CD4-positive, alpha-beta memory T cell (primary cell): ENCODE measurements at places on chromosomes 12 and 14.

- H3K4me1 ChIP-seq: no peaks in the 10 kb centered on the region
- no peaks in the 10 kb centered on the region for H3K36me3 ChIP-seq
- H3K27me3 ChIP-seq: no peaks in the 10 kb centered on the region
- DNase-seq: no peak
These were observed 142.1 kb downstream of the DYRK2 start for GRCh38 chr12:67790660-67791059.

DNA sequence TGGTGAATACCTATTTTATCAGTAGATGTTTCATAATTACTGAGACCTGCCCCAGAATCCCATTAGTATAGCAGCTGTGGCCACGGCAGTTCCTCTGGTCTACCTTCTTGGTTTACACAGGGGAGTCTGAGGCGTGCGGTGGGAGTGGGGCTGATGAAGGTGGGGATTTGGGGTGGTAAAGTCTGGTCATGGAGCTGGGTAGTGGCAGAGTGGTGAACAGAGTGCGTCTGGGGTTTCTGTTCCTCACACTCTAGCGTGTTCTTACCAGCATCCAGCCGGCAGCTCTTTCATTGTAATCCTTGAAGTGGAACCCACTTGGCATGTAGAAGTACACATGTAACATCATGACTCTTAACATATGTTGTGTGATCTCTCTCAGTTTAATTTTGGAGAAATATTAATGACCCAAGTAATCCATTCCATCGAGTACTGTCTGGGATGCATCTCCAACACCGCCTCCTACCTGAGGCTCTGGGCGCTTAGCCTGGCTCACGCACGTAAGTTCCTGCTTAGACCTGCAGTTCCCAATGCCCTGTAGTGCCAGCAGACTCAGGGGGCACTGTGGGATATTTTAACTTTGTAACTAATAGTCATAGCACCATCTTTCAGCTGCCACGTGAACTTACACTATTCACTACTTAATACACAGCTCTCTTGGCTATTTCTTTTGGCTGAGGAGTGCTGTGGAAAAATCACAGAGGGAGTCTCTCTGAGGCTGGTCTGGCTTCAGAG lies 7.9 kb upstream of the DNAH10 start:
- DNase-seq: no peak
- no peaks in the 10 kb centered on the region for H3K27me3 ChIP-seq
- peaks cover 38% of the 10 kb centered on the region for H3K36me3 ChIP-seq
- no peak overlapping the region for H3K27ac ChIP-seq
- H3K4me1 ChIP-seq: no peaks in the 10 kb centered on the region
- H3K4me3 ChIP-seq: no peak overlapping the region

DNA sequence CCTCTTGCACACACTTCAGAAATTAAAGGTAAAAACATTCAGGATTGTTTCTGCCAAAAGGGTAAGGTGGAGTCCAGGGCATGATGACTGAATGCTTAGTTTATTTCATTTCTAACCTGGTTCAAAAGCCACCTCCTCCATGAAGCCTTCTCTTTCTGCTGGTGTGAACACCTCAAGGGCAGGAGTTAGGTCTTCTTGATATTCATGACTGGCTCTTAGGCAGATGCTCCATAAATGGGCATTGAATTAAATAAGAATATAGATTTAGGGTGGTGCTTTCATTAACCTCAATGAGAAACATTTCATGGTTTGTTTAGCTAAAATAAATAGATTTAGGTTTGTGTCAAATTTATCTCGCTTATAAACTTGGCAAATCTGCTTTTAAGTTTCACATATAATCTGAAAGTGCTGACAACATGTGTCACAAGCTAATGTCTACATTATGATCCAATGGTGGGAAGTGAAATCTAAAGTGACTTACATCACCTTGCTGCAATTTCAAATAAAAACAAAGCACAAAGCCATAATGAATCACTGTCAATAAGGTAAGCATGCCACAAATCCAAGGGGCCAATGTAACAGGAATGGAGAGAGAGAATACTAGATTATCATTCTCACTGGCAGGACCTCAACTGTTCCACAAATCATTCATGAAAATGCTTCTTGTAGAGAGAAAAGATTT lies 72.7 kb upstream of the GRIP1 start:
- H3K36me3 ChIP-seq: no peaks in the 10 kb centered on the region
- H3K4me3 ChIP-seq: no peak overlapping the region
- no peaks in the 10 kb centered on the region for H3K4me1 ChIP-seq

GRCh38 chr12:127774828-127775227 lies 492.1 kb upstream of the TMEM132C start:
- H3K4me1 ChIP-seq: no peaks in the 10 kb centered on the region
- no peaks in the 10 kb centered on the region for H3K36me3 ChIP-seq
- H3K27me3 ChIP-seq: no peaks in the 10 kb centered on the region
- no peak for DNase-seq
- no peak overlapping the region for H3K27ac ChIP-seq

DNA sequence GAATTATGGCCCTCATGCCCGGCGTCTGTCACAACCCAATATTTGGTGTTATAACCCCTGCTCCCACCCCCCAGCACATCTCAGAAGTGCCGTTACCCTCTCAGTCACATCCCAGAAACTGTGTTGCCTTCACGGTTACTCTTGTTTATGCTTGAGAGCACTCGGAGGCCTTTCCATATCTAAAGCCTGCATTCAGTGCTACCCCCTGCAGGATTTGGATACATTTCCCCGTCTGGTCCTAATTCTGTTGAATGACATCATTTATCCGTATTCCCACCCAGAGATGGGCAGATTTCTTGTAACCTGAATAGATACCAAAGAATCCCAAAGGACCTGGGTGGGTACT lies 19.1 kb upstream of the FOS start:
- H3K4me3 ChIP-seq: peak overlapping the region; percentile 26
- no peak for DNase-seq
- peak overlapping the region; percentile 95 for H3K27ac ChIP-seq

DNA sequence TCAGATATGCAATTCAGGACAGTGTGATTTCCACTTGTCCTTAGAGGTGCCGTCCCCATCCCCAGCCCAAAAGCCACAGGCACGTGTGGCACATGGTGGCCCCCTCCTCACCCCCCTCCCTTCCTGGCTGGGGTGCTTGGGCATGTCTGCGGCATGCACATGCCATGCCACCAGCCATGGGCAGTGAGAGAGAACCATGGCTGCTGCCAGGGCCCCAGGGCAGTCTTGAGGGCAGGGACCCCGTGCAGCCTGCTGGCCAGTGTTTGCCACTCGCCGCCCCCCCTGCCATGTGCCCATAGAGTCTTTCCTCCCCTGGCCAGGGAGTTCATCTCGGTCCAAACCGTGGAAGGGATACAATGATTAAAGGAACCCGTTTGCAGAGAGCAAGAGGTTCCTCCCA lies 41.5 kb downstream of the TNFAIP2 start:
- H3K4me3 ChIP-seq: no peak overlapping the region
- H3K27me3 ChIP-seq: no peaks in the 10 kb centered on the region
- H3K27ac ChIP-seq: no peak overlapping the region
- no peak for DNase-seq

DNA sequence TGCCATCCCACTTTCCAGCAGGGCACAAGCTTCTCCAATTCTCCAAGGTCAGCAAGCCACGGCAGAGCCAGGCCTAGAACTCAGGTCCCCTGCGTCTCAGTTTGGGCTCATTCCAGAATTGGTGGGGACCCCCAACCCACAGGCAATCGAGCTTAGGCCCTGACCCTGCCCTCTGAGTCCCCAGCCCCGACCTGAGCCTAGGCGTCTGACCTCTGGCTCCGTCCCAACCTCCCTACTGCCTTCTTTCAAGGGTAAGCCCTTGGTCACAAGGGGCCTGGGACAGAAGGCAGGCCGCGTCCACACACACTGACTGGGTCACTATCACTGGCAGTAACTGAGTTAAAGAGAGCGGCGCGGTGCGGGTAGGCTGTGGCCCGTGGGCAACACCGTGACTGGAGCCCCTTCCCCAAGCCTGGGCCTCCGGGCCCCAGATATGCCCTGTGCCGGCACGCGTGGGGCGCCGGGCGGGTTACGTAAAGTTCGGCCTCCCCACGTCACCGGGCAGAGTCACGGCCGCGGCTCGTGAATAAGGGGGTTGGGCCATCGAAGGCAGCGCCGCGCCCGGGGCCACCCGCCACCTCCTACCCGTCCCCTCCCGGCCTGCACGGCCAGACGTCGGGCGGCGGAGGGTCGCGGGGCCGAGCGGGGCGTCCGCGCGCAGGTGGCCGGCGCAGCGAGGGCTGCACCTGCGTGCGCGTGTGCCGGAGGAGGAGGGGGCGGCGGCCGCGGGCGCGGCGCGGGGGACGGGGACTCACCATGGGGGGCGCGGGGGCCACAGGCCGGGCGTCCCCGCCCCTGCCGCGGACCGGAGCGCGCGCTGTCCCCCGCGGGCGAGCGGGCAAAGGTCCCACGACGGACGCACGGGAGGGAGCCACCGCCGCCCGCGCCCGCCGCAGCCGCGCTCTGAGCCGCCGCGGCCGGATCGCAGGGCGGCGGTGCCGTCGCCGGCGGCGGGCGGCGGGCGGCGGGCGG lies 516 bp downstream of the ANKRD9 start:
- DNase-seq: peak; percentile 44
- H3K4me1 ChIP-seq: peaks cover 13% of the 10 kb centered on the region
- peak overlapping the region; percentile 31 for H3K27ac ChIP-seq
- no peaks in the 10 kb centered on the region for H3K27me3 ChIP-seq
- H3K36me3 ChIP-seq: no peaks in the 10 kb centered on the region

DNA sequence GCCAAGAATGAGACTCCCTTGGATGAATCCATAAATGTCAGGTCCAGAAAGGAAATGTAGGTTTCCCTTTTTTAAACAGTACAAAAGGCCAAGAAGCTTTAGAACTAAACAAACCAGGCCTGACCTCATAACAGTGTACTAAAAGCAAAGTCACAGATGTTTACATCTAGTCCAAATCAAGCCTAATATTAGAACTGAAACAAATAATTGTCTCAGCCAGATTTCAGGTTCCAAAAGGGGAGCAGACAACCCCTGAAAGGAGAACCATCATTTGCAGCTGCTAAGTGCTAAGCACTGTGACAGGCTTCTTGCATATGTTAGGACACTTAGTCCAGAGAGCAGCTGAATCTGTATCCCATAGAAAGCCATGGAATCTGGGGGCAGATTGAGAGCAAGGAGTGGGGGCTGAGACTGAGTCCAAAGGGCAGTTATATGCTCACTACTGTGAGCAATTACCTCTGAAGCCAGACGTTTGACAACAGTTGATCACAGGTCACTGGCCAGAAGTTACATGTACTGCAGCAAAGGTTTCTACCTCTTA lies 90.1 kb downstream of the STXBP6 start:
- no peaks in the 10 kb centered on the region for H3K4me1 ChIP-seq
- no peak overlapping the region for H3K4me3 ChIP-seq
- DNase-seq: no peak
- H3K36me3 ChIP-seq: no peaks in the 10 kb centered on the region
- H3K27me3 ChIP-seq: no peaks in the 10 kb centered on the region
- H3K27ac ChIP-seq: no peak overlapping the region

GRCh38 chr14:50855558-50855957 lies 16.3 kb upstream of the ABHD12B start:
- no peaks in the 10 kb centered on the region for H3K36me3 ChIP-seq
- H3K27ac ChIP-seq: no peak overlapping the region
- H3K4me1 ChIP-seq: peaks cover 13% of the 10 kb centered on the region
- DNase-seq: no peak
- no peaks in the 10 kb centered on the region for H3K27me3 ChIP-seq

- H3K4me3 ChIP-seq: no peak overlapping the region
- no peaks in the 10 kb centered on the region for H3K27me3 ChIP-seq
- DNase-seq: peak; percentile 41
- H3K36me3 ChIP-seq: no peaks in the 10 kb centered on the region
- no peak overlapping the region for H3K27ac ChIP-seq
These were observed 233.3 kb upstream of the PPFIA2 start for GRCh38 chr12:81992461-81992860.

DNA sequence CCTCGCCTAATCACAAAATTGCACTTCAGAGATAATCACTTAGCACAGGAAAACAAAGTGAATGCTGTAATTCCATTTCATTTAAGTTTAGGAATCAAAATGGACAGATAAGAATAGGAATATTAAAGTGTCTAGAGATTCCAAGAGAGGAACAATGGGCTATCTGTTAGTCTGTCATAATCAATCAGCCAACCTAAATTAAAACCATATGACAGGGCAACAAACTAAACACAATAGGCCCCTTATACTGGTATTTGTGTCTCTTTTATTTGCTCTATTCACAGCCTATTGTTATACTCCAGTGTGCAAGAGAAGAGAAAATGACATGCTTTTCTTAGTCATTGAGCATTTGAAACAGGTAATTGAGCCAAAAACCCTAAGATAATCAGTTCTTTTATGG lies 259.4 kb downstream of the PRKD1 start:
- H3K27me3 ChIP-seq: no peaks in the 10 kb centered on the region
- no peak overlapping the region for H3K27ac ChIP-seq
- no peak overlapping the region for H3K4me3 ChIP-seq
- H3K36me3 ChIP-seq: no peaks in the 10 kb centered on the region

DNA sequence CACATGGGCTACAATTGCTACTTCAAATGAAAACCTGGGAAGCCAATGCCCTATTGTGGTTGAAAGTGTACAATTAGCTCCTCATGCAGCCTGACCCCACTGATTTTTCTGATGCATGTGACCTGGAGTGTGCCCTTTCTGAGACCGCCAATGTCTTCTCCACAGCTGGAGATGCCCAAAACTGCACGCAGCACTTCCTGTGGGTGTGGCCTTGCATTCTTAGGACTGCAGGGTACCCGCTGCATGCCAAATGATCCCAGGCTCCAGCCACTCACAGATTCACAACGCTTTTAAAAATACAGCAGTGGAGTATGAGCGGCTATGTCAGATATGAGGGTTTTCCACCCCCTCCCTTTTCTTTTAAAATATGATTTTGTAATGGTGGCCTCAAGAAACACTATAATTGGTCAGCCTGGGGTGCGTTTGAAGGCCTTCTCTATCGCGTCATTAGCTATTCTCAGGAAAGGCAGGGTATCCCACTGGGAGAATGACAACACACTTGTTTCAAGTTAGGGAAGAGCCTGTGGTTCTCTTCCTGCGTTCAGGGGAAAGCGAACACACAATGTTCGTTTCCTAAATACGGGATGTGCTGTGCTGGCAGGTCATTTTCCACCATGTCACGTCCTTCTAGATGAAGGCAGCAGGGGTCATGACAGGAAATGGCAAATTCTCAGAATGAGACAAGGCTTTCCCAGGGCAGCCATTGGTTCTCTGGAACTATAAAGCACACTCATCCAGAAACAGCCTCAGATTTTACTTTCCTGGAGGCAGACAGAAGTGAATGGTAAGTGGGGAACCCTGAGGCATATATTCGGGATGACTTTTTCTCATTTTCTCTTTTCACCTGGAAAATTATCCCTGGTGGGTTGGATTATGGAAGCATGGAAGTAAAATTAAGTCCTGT lies at the start of gene APOLD1:
APOLD1 (plus strand) TSS at position 749 of the 904 bp plus-strand sequence; CDS start at position 782, 33 bp downstream.
- H3K4me3 ChIP-seq: peak within 1 kb of the TSS; percentile 75
- no peaks in the 10 kb centered on the region for H3K36me3 ChIP-seq
- no peak for DNase-seq
- peak within 1 kb of the TSS; percentile 65 for H3K27ac ChIP-seq
- peaks cover 27% of the 10 kb centered on the region for H3K4me1 ChIP-seq

GRCh38 chr12:5280086-5280485 lies 151.8 kb upstream of the NTF3 start:
- no peak overlapping the region for H3K27ac ChIP-seq
- H3K4me1 ChIP-seq: no peaks in the 10 kb centered on the region
- H3K27me3 ChIP-seq: no peaks in the 10 kb centered on the region

- no peaks in the 10 kb centered on the region for H3K36me3 ChIP-seq
- H3K27me3 ChIP-seq: no peaks in the 10 kb centered on the region
- H3K27ac ChIP-seq: no peak overlapping the region
- H3K4me3 ChIP-seq: no peak overlapping the region
- no peak for DNase-seq
These were observed 100.4 kb downstream of the TTC6 start for GRCh38 chr14:37695866-37696265.
